ENCODE measurements at places on chromosomes 1 and 21. TPM values are rescaled to one million over a fixed set of nuclear protein-coding genes. Genes with fewer than 3 reads are reported as not detected.

DNA sequence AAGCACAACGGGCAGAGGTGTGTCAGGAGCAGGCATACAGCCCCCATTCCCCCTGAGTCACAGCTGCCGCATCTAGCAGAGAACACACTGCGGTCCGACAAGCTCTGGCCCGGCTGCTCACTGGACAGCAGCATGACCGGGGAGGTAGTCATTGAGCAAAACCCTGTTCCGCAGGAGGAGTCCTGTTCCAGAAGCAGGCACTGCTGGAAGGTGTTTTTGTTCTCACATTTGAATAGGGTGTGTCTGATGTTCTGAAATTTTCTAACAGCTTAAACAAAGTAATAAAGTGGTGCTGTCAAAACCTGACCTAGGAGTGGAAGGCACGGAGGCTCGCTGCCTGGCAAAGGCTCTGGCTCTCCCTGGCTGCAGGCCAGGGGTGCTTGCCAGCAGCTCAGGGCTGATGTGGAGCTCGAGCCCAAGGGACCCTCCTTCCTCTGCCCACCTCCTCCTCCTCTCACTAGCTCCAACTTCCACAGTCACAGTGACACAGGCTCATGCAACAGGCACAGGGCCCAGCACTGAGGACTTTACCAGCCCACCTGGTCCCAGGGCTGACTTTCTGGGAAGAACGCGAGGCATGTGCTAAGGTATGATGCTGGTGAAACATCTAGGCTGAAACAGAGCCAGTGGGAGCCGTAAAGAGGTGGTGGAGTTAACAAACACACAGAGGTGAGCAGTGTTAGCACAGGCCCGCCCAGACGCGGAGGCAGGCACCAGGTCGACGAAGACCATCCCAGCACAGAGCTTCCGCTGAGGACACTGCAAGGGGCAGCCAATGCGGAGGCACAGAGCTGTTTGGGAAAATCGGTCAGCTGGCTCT is 118.6 kb upstream of the IFFO2 start:
- DNase-seq, result no peak

DNA sequence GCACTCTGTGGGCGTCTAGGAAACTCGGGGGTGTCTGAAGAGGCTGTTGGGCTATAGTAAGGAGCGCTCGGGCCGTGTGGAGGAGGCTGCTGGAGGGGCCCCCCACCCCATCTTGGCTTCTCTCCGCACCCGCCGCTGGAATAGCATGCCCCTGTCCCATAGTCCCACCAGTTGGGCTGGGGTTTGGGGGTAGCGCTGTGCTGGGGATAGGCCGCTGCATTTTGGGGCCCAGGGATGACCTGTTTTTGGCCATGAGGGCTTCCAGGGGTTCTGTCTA is 511 bp downstream of the EFNA3 start:
- no peak for DNase-seq

DNA sequence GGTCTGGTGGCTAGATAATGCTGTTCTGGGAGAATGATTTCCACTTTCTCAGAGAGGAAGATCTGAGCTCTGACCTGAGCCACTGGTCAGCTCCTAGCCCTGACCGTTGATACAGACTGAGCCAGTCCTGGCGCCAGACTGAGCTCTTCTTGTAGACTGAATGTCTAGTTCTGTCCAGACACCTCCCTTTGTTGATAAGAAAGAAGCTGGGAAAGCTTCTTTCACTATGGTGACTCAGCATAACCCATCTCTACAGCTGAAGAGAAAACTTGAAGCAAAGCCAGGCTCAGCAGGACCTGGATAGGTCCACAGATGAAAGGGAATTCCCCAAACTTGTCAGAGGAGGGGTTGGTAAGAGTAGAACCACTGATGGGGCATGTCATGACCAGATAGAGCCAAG is 9.9 kb upstream of the TRABD2B start:
- no peak for DNase-seq

OR11L1 gene
- total RNA-seq, result not detected

RHOU gene
- 0.47 TPM for total RNA-seq
